ENCODE measurements at places on chromosomes 12 and 14.
A peak's percentile ranks its signal among the peaks of the same experiment; 100 is the strongest.

GRCh38 chr14:28608851-28609828 is 157.4 kb upstream of the FOXG1 start:
- peak; percentile 27 for DNase-seq

DNA sequence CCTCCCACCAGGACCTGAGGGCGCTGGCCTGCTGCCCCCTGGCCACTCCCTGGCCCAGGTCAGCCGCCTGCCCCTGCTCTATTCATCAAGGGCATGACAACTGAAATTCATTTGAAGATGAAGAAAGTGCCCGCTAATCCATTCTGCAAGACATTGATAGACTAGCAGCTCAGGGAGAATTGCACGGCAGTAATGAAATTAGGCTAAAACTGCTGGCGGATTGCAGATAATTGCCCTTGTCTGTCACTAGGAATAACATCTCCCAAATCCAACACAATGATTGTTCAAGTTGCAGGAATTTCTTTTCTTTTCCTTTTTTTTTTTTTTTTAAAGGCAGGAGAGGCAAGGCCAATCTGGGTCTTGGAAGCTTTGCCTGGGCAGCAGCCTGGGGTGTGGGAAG is 44.5 kb downstream of the MVK start:
- no peak for DNase-seq

DNA sequence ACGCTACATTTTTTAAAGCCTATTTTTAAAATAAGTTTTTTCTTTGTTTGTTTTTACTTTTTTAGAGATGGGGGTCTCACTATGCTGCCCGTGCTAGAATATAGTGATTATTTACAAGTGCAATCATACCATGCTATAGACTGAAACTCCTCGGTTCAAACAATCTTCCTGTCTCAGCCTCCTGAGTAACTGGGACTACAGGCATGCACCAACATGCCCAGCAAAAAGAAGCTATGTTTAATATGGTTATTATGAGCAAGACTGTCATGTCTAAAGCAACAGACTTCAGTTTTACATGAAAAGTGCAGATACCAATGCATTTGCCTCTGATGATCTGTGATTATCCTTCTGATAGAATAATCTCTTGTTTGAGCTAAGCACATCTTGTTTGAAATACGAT is 45.6 kb upstream of the SGPP1 start:
- no peak for DNase-seq

DNA sequence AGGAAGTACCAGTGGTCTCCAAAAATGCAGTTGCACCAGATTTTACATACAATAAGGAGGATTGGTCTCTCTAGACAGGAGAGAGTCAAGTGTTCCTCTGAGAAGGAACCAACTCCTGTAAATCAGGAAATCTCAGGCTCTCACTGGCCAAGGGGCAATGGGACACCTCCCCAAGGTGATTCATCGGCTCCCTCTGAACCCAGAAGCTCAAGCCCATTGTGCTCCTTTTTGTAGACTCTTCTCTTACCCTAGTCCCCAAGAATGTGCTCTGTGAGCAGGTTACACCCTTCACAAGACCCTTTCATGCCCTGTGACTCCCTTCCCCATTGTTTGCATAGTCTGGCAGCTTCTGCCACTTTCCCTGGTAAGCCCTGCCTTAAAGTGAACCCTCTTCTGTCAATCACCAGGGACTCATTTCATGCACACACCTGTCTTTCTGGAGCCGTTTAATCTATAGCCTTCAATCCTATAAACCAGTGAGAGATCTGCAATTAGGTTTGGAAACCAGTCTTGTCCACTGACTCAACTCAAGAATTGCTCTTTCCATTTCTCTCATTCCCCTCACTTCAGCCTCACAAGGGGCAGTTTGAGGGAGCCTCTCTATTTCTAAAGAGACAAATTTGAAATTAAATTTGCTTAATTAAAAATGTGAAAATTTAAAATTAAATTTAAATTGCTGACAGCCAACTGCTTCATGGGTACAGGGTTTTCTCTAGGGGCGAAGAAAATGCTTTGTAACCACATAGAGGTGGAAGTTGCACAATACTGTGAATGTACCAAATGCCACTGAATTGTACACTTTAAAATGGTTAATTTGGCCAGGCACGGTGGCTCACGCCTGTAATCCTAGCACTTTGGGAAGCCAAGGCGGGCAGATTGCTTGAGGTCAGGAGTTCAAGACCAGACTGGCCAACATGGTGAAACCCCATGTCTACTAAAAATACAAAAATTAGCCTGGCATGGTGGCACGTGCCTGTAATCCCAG is 38.3 kb upstream of the LTA4H start:
- DNase-seq = no peak

- DNase-seq = no peak
These were observed 338.7 kb downstream of the ACSS3 start for GRCh38 chr12:81416571-81416970.

DNA sequence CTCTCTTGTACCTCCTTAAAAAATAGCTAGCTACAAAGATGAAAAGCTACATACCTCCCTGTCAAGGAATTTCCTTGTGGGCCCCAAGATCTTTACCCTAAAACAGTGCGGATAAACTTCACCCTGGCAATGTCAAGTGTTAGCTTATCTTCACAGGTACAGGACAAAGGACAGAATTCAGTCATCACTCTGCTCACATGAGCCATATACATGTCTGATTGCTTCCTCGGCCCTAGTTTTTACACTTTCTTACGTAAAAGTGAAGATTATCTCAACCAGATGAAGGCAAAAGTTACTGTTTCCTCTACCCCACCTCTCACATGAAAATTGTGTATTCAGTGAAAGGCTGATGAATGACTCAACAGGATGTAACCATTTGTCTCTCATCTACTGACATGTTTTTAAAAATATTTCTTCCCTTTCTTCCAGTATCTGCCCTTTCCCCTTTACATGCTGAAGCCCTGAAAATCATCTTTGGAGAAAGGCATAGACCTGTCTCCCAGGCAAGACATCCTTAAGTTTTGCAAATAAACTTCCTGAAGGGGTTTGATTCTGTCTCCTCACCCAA is 890.1 kb downstream of the GALC start:
- DNase-seq = no peak

DNA sequence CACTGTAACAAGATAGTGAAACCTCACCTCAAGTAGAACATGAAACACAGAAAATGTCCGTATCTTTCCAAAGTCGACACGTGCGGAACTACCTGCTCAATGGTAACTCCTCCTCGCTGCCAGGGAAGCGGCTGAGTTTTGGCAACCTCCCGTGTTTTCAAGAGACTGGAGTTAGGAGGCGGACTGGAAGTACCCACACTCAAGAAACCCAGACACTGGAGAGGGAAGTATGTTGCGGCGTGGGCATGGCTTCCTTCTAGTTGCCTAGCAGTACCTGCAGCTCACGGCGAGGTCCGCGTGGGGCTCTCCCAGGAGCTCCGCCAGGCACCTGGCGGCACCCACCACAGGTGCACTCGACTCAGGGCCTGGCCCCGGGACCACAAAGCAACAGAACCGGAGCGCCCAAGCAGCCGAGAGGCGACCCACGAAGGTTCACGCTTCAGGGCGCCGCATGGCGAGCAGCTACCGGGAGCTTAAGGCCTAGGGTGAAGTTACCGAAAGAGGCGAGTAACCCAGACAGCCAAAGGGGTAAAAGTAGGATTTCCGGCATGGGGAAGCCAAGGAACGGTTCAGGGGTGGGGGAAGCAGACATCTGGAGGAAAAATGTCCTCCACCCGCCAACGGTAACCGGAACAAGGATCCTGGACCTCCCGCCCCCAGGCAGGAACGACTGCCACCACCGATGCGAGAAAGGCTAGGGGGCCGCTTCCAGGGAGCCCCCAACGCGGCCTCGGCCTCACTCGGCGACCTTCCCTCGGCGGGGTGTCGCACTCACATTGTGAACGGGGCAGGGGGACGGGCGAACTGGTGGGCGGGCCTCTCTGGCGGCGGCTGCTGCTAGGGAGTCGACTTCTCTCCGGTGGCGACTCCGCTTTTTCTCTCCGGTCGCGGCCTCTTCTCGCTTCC is 608 bp downstream of the PTGES3 start:
- peak; percentile 74 for DNase-seq

DNA sequence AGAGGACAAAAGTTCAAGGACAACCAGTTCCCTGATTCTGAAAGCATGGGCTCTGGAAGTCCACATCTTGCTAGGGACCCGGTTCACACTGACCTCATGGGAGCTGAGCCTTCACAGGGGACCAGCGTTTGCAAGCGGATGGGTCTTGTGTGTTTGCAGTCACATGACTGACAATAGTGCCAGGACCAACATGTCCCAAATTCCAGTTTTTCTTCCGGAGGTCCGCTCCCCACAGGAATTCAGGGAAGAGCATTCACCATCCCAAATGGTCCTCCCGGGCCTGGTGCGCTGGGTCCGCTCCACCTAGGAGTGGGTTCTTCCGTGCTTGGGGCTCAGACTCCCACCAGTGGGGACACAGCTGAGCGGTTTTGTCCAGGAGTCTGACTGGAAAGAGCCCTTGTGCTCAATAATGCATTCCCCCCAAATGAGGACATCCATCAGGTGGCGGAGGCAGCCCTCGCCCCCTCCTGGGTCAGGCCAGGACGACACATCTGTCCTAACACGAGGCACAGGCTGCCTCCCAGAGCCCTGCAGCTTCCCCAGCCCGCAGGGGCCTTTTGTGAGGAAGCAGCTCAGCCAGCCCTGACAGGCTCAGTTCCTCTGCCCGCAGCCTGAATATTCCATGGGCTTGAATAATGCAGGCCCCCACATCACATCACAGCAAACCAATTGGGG is 91.8 kb upstream of the BCL11B start:
- DNase-seq = no peak

GRCh38 chr14:96095581-96096476 is 56.7 kb downstream of the C14orf132 start:
- no peak for DNase-seq

DNA sequence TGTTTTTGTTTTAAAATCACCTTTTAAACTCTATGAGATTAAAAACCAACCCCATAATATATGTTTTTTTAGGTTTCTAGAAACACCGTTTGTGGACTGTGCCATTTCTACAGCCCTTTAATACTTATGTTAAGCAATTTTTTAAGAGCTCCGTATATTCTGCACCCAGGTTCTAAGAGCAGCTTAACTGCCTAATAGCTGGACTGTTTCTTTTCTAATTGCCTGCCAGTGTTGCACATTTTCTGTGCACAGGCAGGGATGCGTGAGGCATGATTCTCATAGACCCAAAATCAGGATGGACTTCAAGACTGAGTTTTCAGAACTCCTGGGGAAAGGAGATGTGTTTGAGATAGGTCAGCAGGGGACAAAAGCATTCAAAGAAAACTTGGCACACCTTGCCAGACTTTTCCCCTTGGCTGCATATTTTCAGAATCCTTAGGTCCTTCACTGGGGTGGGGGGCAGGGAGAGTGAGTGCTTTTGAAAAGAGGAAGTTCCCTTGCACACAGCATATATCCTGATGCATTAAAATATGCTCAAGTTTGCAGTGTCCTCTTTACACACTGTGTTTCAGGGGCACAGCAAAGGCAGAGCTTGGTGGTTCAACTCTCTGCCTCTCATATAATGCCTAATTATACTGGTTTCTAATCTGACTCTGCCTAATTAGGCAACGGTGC is 27.9 kb downstream of the TMEM30B start:
- no peak for DNase-seq

GRCh38 chr12:95385246-95386035 is 88.5 kb upstream of the METAP2 start:
- no peak for DNase-seq

- no peak for DNase-seq
These were observed 443.3 kb downstream of the ADAMTS20 start for GRCh38 chr12:43108656-43109055.

GRCh38 chr12:115973066-115973465 is 304.4 kb downstream of the MED13L start:
- no peak for DNase-seq

GRCh38 chr12:93567174-93567573 is 5.3 kb upstream of the SOCS2 start:
- DNase-seq = no peak

GRCh38 chr12:11798856-11799501 is 149.5 kb downstream of the ETV6 start:
- DNase-seq = no peak

GRCh38 chr12:123062681-123063486 is 82.4 kb downstream of the ARL6IP4 start:
- no peak for DNase-seq

DNA sequence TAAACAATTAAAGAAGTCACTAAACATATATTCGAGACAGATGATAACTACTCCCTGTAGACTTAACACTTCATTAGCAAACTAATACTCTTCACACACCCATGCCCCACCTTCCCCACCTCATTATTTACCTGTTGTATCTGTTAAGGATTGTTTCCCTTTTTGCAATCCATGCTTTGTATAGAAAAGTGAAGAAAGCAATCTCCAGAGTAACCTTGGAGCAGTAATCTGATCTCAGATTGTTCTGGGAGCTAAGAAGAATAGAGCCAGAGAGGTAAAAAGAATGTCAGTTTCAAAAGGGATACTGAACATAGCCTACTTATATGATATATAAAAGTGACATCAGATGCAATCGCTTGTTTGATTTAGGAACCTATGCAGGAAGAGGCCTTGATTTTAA is 37.4 kb downstream of the PLEKHA5 start:
- DNase-seq = no peak

DNA sequence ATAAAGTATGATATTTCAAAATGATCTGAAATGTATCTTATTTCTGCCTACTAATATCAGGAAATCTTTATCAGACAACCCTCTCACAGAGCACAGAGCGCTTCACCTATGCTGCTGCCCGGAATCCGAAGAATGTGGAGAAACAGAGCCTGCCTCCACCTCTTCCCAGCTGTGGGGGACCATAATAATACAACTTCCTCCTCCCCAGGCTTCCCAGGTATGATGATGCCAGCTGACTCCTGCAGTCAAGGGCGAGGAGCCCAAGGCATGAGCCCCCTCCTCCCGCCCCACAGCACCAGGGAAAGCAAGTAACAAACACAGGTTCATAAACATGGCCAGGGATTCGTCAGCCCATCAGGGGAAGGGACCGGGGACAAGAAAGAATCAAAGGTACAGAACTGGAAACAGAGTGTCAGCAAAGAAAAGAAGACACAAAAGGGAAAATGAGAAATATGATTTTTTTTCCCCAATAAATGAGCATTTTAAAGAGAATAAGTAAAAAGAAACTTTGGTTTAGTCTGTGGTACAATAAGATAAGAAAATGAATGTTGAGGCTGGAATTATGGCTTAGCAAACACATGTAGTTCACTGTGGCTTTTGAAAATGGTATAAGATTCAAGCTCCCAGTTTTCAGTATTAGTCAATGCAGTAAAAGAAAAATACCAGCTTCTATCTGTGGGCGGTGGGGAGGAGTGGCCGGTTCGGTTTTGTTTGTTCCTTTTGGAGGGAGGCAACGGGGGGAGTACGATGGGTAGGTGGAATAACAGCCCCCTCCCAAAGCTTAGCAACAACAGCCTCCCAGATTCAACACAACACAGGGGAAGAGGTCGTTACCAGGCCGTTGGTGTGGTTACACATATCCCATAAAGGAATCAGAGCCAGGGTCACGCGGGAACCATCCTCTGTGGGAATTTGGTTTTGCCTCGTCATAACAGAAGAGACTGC is 68.3 kb downstream of the SETD3 start:
- DNase-seq = peak; percentile 59

DNA sequence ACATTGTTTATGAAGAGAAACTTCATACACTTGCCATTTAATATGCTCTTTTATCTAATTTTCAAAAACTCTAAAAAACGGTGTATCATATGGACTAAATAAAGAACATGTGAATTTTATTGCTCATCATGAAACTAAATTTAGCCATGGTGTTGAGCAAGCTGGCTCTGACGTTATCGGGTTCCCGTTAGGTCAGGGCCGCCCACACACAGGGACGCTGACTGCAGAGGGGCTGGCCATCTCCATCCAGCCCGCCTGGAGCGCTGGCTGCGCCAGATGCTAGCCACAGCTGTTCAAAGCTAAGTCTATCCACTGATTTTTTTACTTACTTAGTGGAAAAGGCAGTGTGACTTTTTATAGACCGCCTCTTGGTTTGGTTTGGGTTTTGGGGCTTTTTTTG is 36.5 kb upstream of the DYNC1H1 start:
- DNase-seq = peak; percentile 60
